ENCODE measurements at places on chromosomes 4 and X. TPM values are rescaled to one million over a fixed set of nuclear protein-coding genes. Genes with fewer than 3 reads are reported as not detected.

SERTM2 gene
- total RNA-seq: not detected

GRCh38 chr4:85756938-85757337 lies 282.0 kb downstream of the ARHGAP24 start:
- H3K27ac ChIP-seq: no peak overlapping the region
- H3K36me3 ChIP-seq: no peaks in the 10 kb centered on the region
- DNase-seq: no peak
- no peak overlapping the region for H3K4me3 ChIP-seq

GRCh38 chr4:1012034-1012739 lies 761 bp downstream of the FGFRL1 start:
- no peak overlapping the region for H3K27ac ChIP-seq
- peak; percentile 25 for DNase-seq
- peaks cover 13% of the 10 kb centered on the region for H3K27me3 ChIP-seq
- no peaks in the 10 kb centered on the region for H3K36me3 ChIP-seq
- peaks cover 31% of the 10 kb centered on the region for H3K4me1 ChIP-seq

GRCh38 chrX:101229170-101229569 lies 9.6 kb downstream of the DRP2 start:
- no peaks in the 10 kb centered on the region for H3K36me3 ChIP-seq
- no peaks in the 10 kb centered on the region for H3K27me3 ChIP-seq
- no peak for DNase-seq
- H3K4me3 ChIP-seq: no peak overlapping the region
- no peaks in the 10 kb centered on the region for H3K4me1 ChIP-seq
- H3K27ac ChIP-seq: no peak overlapping the region

DNA sequence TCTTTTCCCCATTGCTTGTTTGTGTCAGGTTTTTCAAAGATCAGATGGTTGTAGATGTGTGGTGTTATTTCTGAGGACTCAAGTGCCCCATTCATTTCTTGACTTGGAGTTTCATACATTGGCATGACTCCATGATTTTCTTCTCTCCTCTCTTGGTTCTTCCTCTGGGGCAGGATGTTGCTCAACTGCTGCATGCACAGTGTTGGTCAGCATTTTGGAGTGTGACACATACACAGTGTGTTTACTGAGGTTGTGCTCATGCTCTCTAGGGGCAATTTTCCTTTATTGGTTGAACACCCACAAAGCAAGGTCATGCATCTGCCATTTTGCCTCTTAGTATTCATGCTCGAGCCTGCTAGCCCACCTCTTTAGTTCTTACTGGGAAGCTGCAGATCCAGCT lies 1993.8 kb downstream of the ARAP2 start:
- DNase-seq: no peak
- H3K4me1 ChIP-seq: no peaks in the 10 kb centered on the region
- H3K27me3 ChIP-seq: no peaks in the 10 kb centered on the region
- H3K36me3 ChIP-seq: no peaks in the 10 kb centered on the region
- no peak overlapping the region for H3K4me3 ChIP-seq
- no peak overlapping the region for H3K27ac ChIP-seq

DNA sequence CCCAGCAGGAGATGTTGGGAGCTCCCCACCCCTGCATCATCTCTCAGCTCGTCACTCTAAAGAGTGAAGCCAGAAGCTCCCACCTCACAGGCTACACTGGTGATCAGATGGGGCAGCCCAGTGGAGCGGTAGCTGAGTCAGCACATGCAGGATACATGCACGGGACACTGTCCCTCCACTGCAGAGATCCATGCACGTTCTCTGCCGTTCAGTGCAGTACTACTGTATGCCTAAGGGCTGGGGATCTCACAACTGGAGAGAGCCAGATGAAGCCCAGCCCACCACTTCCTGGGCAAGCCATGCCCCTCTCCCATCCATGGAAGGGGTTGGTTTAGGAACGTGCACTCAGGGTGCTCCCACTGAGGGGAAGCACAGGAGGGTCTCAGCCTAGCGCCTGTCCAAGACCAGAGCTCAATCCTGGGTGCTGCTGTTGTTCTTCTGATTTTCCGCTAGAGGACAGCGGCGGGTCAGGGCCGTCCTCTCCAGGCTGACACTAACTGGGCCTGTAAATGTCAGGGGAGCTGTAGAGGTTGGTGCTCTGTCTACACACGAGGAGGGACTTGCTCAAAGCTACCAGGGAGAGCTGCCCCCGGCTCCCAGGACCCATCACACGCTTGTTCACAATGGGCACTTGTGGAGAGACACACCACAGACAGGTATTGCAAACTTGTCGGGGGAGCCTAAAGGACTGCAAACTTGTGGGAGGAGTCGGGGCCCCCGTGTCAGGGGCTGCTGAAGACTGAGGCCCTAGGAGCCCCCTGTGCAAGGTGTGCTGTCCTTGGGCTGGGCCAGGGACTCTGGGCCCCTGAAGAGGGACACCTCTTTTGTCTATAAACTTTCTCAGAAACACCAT lies 18.2 kb upstream of the ABLIM2 start:
- DNase-seq: peak; percentile 34
- no peak overlapping the region for H3K4me3 ChIP-seq
- no peaks in the 10 kb centered on the region for H3K36me3 ChIP-seq
- no peak overlapping the region for H3K27ac ChIP-seq

DNA sequence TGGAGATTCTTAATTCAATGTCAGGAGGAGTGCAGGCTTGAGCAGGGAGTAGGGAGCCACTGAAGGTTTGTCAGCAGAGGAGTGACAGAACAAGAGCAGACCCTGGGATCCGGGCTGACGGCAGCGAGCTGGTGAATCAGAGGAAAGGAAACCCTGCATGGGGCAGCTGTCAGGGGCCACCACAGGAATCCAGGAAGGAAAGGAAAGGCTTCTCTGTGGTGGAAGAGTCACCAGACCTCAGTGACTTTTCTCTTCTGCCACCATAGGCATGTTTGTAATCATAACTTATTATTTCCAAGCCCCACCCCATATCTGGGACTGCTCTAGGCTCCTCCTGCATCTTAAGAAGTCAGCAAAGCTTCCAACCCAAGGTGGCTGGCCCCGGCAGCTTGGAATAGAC lies 150.9 kb downstream of the BCOR start:
- H3K4me1 ChIP-seq: no peaks in the 10 kb centered on the region
- no peak for DNase-seq
- no peaks in the 10 kb centered on the region for H3K27me3 ChIP-seq

Measured in CD4-positive, alpha-beta T cell (primary cell).